ENCODE measurements at places on chromosomes 6 and 20.

GRCh38 chr6:1716868-1717267 lies 107.2 kb downstream of the FOXC1 start:
- no peak for DNase-seq

- no peak for DNase-seq
Measured at GRCh38 chr20:20446425-20447015, 78.6 kb downstream of the INSM1 start.

GRCh38 chr6:24307881-24308280 lies 50.0 kb downstream of the DCDC2 start:
- DNase-seq = no peak

- no peak for DNase-seq
Measured at GRCh38 chr6:81854474-81854873, 102.0 kb upstream of the TENT5A start.

DNA sequence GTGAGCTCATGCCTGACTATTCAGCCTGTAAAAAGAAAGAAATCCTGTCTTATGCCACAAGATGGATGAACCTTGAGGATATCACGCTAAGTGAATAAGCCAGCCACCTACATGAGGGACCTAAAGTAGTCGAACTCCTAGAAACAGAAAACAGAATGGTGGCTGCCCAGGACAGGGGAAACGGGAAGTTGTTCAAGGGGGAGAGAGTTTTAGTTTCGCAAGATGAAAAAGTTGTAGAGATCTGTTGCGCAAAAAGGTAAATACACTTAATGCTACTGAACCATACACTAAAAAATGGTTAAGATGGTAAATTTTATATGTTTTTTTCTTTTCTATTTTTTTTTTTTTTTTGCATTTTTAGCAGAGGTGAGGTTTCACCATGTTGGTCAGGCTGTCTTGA lies 74.1 kb upstream of the RALY start:
- no peak for DNase-seq

- no peak for DNase-seq
Measured at GRCh38 chr6:125149256-125150144, 4.1 kb upstream of the TPD52L1 start.

GRCh38 chr6:20001286-20001685 lies 164.1 kb downstream of the ID4 start:
- DNase-seq = no peak

GRCh38 chr6:43269273-43270007 lies 26.2 kb downstream of the TTBK1 start:
- DNase-seq = no peak

DNA sequence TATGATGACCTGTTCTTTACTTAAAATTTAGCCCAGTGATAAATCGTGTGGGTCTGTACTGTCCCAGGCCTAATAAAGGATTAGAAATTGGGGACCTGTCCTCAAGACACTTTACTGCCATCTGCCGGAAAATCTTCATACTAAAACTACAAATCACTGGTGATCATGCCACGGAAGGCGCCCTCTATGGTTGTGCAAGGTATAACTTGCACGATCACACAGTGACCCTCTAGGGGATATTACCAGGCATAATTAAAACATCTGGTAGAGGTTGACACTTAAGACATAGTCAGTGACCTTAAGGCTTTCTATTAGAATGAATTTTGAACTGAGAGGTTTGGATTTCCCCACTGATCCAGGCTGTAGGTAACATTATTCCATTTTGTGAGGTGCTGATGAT lies 172.6 kb downstream of the BMP2 start:
- no peak for DNase-seq

GRCh38 chr6:52210227-52210626 lies 24.1 kb downstream of the IL17A start:
- DNase-seq = no peak

DNA sequence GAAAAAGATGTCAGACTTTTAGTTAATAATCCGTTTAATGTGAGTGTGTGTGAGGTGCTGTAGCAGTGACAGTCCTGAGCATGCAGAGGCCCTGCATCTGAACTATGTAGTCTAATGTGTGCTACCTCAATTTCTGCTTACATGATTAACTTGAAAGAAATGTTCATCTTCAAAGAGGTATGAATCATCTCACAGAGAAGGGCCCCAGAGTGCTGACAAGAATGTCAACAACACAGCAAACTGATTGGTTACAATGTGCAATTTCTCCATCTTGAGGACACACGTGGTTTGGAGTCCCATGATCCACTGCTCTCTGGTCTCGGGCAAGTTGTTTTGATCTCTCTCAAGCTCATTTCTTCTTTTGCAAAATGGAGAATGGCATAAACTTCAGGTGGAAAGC lies 61.7 kb upstream of the EMILIN3 start:
- no peak for DNase-seq

DNA sequence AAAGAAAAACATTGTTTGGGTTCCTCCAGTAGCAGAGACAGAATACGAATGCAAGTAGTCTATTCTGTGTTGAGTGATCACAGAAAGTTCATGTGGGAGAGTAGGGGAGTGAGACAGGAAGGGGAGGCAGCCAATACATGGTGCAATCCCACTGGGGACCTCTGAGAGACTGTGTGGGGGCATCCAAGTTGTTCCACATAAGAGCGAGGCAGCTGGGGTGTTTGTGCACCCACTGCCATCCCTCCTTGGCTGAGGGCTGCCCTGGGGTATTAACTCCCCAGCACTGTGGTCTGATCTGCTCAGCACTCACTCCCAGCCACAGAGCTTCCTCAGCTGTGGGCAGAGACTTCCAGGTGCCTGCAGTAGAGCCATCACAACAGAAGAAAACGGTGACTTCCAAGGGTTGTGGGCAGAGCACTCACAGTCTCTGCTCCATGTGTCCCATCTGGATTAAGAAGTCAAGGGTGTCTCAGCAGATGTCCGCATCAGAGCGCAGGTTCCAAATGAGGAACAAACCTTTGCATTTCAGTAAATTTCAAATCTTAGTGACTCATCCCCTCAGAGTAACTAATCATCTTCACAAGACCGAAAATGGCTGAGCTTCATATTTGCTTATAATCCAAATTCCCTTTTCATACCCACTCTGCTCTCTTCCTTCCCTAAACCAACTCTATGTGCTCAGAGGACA lies 101.9 kb upstream of the NAA20 start:
- no peak for DNase-seq

DNA sequence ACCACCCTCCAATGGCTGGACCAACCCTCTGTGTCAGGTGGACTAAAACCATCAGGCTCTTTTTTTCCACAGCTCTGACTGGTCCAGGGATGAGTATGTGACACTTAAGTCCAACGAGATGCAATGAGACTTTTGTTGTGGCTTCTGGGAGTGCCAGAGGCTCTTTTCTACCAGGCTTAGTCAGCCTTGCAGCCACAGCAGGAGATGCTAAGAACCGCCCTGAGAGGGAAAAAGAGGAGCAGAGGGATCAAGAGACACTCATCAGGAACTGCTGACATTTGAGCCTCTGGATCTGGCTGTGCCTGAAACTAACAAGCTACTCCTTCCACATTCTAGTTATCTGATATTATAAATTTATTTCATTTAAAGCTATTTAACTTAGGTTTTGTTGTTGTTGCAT lies 270.9 kb upstream of the SULF2 start:
- no peak for DNase-seq

DNA sequence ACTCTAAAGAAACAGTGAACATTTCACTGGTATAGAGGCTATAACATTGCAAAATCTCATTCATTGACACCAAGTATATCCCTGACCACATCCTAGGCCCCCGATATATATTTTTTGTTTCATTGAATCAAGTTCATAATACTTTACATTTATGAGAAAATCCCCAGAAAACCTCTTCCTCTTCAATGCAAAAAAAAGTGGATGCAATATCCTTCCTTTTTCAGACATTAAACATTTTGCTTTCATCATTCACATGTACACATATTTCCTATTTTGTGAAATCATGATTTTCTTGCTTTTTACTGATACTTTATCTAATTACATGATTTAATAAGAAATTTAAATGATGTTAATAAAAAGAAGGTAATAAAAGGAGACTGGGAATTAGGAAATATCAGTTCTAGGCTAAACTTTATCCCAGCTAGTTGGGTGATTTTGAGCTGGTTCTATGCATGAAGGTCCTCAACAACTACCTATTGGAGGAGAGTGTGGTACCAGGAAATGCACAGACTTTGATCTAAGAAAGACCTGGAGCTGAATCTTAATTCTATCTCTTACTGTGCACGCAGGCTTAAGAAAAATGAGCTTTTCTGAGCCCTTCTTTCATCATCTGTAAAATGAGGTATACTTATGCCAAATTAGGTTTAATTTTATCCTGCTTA lies 4.9 kb downstream of the SYNE1 start:
- no peak for DNase-seq

DNA sequence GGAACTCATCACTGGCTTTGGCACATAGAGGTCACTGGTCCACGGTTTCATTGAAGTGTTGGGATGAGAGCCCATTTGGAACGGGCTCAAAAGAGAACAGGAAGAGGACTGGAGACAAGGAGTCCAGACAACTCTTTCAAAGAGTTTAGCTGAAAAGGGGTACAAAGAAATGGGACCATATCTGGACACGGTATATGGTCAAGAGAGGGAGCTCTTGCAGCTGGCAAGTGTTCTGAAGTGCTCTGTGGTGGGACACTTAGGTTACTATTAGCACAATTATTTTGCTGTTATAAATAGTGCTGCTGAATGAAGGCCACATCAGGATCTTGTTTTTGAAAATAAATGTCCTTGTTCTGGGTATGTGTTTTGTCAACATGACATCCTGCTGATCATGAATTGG lies 4.6 kb downstream of the SGK2 start:
- DNase-seq = no peak

- DNase-seq = no peak
Measured at GRCh38 chr6:170523256-170524171, 29.6 kb downstream of the PSMB1 start.

- no peak for DNase-seq
Measured at GRCh38 chr20:37807471-37808232, 95.3 kb upstream of the VSTM2L start.

GRCh38 chr20:2767768-2768631 lies 32.4 kb downstream of the CPXM1 start:
- no peak for DNase-seq

DNA sequence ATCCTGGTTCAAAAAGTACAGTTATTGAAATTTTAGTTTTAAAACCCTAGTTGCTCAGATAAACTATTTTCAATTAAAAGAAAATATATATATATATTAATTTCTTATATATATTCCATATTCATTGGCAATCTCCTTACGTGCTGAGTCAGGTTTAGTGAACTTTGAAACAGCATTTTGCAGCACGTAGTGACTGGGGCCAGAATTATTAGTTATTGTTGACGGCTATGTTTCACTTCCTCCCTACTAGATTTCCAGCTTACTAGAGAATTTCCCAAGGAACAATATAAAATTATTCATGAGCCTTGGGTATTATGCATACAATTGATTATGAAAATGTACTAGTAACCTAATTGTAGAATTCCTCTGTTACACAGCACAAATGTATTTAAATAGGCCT lies 150.3 kb downstream of the KLHL32 start:
- no peak for DNase-seq

- no peak for DNase-seq
Measured at GRCh38 chr20:24102290-24102689, 113.7 kb upstream of the GGTLC1 start.

DNA sequence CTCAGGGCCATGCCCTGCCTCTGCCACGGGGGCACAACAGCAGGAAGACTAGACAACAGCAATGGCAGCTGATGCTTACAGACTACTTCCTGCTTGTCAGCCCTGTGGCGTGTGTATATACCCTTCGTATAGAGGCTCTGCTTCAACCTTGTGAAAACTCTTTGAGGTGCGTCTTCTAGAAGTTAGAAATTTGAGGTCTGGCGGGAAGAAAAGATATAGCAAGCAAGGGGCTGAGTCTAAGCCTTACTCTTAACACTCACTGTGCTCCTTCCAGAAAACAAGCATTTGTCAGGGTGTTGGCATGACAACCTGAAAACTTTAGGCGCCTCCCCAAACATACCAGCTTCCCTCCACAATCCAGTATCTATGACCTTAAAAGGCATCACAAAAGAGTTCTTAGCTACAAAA lies 33.3 kb downstream of the JPH2 start:
- no peak for DNase-seq

DNA sequence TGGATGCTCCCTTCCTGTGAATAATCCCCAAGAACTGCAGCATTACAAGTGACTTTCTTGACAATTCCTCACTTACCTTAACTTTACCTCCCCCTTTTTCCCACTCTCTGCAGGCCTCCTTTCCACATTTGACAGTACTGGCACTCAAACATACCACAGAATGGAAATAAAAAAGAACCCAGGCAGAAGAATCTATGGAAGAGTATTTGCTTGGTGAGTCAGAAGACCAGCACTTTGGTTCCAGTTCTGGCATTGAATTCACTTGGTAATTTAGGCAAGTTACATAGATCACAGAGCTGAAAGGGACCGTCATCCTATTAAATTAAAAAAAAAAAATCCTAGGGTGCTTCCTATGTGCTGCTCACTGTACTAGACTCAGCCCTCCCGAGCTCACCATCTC lies 55.0 kb downstream of the BTBD9 start:
- DNase-seq = no peak

- no peak for DNase-seq
Measured at GRCh38 chr6:148508401-148509041, 165.9 kb downstream of the SASH1 start.

GRCh38 chr6:12151433-12151820 lies 138.7 kb upstream of the EDN1 start:
- DNase-seq = no peak

- DNase-seq = no peak
Measured at GRCh38 chr6:78867020-78867369, 356 bp upstream of the IRAK1BP1 start.

GRCh38 chr6:53938810-53939209 lies 144.0 kb downstream of the LRRC1 start:
- DNase-seq = no peak

- no peak for DNase-seq
Measured at GRCh38 chr6:169337886-169338445, 84.3 kb upstream of the THBS2 start.

DNA sequence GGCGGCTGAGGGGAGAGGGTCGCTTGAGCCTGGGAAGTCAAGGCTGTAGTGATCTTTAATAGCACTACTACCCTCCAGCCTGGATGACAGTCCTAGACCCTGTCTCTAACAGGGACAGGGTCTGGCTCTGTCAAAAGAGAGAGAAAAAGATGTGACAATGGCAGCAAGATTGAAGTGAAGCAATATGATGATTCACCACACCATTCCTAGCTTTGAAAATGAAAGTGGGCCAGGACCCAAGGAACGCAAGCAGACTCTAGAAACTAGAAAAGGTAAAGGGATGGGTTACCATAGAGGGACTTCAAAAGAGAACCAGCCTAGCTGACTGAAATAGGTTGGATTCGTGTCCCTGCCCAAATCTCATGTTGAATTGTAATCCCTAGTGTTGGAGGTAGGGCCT lies 426.9 kb downstream of the HTR1B start:
- no peak for DNase-seq
